Sigmoid colon (tissue), 7 donors: ENCODE measurements at places on chromosomes 11 and 22.

DNA sequence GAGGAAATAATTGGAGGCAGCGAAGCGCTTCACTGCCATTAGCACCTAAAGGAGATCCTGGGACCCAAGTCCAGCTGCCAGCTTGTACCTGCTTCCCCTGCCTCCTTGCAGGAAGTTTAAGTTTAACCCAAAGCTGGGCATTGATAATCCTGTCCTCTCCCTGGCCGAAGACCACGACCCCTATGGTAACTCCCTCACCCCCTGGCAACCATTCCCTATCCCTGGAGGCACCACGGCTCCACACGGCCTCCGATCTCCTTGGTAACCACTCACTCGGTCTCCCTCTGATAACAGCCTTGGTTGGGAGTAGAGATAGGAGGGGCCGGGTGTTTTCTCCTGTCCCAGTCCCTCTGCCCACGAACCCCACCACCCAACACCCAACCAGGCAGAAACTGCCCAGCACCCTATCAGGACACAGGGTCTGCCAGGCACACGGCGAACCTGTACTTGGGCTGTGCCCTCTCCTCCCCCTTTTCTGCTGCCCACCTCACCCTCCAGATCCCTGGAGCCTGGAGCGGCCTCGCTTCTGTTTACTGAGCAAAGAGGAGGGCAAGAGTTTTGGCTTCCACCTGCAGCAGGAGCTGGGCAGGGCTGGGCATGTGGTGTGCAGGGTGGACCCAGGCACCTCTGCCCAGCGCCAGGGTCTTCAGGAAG lies 833 bp downstream of the NHERF4 start:
- DNase-seq, result no peak

DNA sequence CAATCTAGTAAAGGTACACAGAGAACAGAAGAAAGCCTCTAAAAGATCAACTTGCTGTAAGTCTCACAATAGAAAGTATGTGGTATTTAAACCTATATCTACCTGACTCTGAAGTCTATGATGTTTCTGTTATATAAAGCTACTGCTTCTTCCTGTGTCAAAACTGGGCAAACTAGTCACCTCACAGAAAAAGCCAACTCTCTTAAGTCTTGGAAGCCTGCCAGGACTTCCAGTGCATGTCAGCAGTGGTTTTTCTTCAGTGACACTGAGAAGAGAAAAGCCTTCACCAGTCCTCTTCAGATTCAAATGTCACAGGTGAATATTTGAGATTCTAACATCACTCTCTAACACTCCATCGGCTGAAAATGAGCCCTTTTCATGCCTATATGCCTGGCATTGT lies 808.0 kb downstream of the DLG2 start:
- no peak for DNase-seq

DNA sequence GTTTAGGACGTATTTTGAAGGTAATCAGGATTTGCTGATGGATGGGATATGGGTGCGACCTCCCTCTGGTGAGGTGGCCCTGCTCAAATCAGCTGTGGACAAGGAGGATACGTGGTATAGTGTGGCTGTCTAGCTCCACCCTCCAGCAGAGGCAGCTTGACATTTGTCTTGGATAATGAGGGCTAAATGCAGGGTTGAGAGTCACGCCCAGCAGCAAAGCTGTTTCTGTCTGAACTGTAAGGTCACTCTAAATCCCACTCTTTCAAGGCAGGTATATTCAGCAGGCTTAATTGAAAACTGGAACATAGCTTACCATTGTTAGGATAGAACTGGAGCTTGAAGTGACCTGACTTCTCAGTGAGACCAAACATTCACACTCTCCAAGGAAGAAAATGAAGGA lies 98.7 kb downstream of the SWAP70 start:
- DNase-seq, result no peak

GRCh38 chr11:8225589-8226036 lies 38.1 kb downstream of the LMO1 start:
- DNase-seq, result peak; percentile 83

GRCh38 chr11:62708793-62709192 lies 1.3 kb downstream of the GNG3 start:
- peak; percentile 73 for DNase-seq

DNA sequence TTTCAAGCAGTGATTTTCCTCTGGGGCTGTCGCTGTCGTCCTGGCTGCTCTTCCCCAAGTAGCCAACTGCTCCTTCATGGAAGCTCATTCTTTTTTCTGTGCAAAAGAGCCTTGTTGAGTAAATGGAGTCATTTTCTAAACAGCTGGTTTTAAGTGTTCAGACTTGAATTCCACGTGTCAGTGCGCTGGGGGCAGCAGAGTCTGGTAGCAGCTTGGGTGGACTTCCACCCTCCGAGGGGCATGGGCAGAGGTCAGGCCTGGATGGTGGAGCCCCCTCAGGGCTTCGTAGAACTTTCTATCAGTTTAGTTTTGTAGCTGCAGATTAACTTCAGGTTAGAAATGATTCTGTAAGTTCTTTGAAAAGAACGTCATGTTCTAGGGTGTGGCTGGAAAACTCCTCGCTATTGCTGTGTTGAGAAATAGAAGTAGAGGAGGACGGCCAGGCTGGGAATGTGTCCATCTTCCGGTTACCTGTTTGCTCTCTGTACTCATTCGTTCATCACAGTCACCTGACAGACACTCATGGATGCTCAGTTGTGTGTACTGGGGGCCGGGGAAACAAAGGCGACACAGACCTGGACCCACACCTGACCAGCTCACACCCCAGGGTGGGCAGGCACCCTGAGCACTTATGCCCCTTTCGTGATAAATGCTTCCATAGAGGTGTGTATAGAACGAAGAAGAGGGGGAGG lies 270.7 kb downstream of the TBC1D22A start:
- DNase-seq, result peak; percentile 36

- DNase-seq, result peak; percentile 0
Observed at GRCh38 chr11:123473941-123474677, 44.0 kb downstream of the GRAMD1B start.

DNA sequence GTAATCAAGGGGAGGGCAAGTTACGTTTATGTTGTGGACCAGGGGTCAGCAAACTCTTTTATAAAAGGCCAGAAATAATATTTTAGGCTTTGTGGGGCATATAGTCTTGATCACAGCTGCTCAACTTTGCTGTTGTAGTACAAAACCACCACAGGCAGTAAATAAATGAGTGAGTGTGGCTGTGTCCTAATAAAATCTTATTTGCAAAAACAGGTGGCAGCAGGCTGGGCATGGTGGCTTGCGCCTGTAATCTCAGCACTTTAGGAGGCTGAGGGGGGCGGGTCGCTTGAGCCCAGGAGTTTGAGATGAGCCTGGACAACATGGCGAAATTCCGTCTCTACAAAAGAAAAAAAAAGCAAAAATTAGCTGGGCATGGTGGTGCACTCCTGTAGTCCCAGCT lies 57.9 kb upstream of the NUP160 start:
- no peak for DNase-seq

DNA sequence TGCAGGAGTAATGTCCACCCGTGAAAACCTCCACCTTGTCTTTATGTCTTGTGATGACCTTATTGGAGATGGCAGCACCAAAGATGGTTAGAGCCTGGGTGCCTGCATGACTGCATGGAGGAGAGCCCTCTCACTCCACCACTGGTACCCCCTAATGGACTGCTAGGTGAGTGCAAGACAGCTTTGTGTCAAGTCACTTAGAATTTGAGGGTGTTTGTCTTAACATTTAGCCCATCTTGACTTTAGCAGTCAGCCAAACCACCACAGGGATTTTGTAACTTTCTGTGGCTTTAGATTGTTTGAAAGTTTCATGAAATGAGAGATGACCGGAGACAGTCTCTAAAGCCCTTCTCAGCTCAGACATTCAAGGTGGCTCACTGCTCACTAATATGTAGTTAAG lies 232.9 kb upstream of the NCAM1 start:
- no peak for DNase-seq

DNA sequence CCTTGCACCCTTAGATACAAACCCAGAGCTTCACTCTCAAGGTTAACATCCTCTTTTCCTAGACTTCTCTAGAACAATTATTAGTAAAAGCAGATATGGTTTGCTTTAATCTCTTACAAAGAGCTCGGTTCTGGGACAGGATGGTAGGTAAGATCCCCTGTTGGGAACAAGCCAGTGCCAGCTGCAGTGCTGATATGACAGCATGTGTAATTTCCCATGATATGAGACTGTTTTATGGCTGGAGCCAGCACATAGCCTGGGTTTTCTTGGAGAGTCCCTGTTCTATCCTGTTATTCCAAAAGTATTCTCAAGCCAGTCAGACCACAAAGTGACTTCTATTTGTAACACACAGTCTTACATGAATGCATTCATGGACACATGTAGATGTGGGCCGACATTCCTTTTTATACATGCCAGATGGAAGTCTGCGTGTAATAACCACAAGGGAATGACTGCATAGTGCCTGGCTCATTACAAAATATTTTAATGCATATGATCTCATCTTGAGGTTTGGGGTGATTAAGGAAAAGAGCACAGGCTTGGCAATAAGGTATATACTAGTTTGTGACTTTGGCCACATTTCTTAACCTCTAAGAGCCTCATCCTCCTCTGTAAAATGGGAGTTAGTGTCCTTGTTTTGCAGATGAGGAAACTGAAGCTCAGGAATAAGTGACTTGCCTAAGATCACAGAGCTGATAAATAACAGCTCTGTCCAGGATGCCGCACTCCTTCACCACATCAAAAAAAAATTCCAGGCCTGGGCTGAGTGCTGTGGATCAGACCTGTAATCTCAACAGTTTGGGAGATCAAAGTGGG lies 21.8 kb downstream of the CLMP start:
- no peak for DNase-seq

DNA sequence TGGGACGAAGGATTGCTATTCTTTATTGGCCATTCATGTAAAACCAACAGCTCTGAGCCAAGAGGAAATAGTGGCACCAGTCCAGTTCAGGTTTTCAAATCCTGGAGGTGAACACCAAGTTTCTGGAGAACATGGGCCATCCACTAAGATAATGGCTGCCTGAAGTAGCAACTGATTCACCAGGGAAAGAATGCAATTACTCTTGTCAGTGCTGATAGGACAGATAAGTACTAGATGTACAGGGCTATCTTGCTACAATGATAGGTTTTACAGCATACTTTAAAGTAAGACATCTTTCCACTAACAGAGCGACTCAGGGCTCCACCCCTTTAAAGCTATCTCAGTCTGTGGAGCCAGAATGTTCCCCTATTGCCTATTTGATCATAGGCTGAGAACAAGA lies 36.8 kb upstream of the APOA1 start:
- DNase-seq, result no peak

DNA sequence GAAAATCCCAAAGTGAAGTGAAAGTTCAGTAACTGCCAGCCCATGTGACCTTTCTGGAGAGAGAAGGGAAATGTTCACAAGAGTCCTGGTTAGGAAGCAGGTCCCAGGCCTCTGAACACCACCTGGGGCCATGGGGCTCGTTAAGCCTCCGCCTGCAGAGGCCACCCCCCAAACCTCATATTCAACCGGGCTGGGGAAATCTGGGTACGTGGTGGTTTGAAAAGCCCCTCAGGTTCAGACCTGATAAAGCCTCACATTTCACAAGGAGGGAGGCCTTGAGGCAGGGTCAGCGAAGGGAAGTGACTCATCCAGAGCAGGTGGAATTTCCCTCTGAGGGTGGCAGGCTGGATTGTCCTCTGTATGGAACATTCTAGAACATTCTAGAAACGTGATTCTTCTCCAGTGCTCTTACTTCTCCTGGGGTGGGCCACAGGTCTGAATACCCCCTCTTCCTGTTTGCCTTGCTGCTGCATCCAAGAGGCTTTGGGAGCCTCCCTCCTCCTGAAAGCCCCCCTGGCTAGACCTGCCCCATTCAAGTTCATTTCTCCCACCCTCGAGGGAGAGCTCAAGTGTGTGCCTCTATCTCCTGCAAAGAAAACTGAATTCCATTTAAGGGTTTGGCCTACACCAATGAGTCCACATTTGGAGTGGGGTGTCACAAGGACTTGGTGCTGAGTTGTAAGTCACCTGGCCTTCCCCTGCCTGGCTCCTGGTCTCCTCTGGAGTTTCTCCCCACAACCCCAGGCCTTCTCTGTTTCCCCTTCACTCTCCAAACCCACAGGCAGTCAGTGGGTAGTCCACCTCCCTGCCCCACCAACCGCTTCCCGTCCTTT lies 6.3 kb downstream of the FXYD2 start:
- no peak for DNase-seq

GRCh38 chr22:25744694-25745093 lies 2.7 kb downstream of the MYO18B start:
- DNase-seq, result peak; percentile 13

DNA sequence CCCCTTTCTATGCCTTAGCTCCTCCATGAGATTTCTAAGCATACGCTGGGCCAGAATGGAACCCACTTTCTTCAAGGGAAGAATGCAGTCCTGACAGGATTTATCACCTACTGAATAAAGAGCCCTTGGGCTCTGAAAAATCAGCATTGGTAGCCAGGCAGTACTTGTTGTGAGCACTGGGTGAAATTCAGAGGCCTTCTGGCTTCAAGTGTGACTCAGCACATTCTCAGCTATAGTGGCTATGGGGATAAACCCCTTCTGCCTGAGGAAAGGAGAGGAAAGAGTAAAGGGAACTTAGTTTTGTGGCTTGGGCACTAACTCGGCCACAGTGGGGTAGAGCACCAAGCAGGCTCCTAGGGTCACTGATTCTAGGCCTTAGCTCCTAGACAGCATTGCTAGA lies 574.8 kb downstream of the JRKL start:
- DNase-seq, result no peak

- no peak for DNase-seq
Observed at GRCh38 chr11:45455536-45455935, 169.4 kb upstream of the SYT13 start.

GRCh38 chr11:409008-409599 lies 5.7 kb downstream of the SIGIRR start:
- peak; percentile 57 for DNase-seq

GRCh38 chr11:117872975-117873827 lies 3.3 kb downstream of the FXYD6 start:
- no peak for DNase-seq

DNA sequence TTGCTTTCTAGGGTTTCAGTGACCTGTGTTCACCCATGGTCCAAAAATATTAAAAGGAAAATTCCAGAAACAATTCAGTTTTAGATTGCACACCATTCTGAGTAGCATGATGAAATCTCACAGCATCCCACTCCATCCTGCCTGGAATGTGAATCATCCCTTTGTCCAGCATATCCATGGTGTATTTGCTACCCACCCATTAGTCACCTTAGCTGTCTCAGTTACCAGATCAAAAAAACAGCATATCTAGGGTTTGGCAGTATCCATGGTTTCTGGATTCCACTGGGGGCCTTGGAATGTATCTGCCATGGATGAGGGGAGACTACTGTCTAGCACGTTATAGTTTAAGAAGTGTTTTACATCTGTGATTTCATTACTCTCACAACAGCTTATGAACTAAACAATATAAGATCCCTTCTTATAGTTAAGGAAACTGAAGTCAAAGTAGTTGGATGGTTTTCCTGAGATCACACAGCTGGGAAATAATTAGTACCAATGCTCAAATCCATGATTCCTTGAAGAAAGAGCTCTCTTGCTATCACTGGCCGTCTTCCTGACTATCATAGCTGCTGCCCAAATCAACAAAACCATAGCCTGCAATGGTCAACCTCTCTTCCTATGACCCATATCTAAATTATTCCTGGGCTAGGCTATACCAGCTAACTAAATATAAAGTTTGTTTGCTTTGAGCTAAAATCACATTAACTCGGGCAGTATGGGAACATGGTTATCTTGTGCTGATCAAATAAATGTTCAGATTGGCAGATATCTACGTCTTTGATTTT lies 122.6 kb downstream of the MICAL2 start:
- no peak for DNase-seq
